ENCODE measurements at places on chromosomes 3 and 15. TPM values are rescaled to one million over a fixed set of nuclear protein-coding genes. Genes with fewer than 3 reads are reported as not detected.

DNA sequence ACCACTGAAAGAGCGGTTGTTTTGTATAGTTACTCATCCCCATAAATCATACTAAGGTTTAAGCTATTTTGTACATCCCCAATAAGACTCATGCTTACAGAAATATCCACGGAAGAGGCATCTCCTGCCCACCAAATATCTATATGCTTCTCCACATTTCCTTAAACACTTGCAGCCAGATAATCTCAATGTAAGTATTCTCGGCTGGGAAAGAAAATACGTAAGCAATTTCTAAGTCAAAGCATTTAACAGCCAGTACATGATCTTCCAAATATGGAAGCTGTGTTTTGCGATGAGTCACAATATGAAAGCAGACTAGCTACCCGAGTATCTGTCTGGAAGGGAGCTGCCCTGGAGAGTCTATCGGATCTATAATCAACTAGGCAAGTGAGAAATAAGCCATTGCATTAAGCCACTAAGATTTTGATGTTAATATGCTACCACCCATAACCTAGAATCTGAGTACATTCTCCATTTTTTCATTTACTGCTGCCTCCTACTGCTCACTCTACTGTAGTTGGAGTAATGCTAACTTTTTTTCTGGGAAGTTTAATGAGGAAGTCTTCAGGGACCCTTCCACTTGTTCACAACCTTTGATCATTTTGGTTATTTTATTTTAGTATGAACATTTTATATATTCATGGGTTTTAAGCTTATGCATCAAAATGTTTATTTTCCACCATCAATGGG is 26.9 kb upstream of the ZMAT3 start:
- H3K36me3 ChIP-seq, result no peaks in the 10 kb centered on the region
- no peaks in the 10 kb centered on the region for H3K4me1 ChIP-seq
- DNase-seq, result no peak
- H3K4me3 ChIP-seq, result no peak overlapping the region
- H3K27me3 ChIP-seq, result peaks cover 2% of the 10 kb centered on the region

DNA sequence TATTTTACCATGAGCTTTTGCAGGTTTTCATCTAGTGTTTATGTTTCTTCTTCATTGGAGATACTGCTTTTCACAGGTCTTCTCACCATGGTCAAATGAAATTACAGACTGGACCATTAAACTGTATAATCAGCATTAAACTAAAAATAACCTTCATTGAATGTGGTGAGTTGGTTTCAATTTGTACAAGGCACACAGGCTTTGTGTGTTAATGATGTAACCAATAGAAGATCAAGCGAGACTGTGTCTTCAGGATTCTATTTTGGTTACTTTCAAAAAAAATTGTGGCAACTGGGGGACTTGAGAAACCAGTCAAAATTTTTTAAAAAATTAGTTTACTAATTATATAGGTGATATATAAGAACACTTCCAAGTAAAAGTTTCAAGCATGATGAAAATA is 54.3 kb upstream of the GCSAM start:
- H3K4me1 ChIP-seq, result no peaks in the 10 kb centered on the region
- no peak overlapping the region for H3K27ac ChIP-seq
- H3K4me3 ChIP-seq, result no peak overlapping the region
- H3K36me3 ChIP-seq, result no peaks in the 10 kb centered on the region
- no peaks in the 10 kb centered on the region for H3K27me3 ChIP-seq

Gene PLA2G4B
- 11.1 TPM for total RNA-seq

DNA sequence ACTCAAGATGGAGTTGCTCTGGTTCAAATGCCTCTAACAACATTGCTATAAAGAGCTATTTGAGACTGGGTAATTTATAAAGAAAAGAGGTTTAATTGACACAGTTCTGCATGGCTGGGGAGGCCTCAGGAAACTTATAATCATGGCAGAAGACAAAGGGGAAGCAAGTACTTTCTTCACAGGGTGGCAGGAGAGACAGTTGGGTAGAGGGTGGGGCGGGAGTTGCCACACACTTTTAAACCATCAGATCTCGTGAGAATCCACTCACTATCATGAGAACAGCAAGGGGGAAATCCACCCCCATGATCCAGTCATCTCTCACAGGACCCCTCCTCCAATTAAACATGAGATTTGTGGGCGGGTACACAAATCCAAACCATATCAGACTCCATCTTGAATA is 30.7 kb downstream of the MAP2K5 start:
- no peak overlapping the region for H3K27ac ChIP-seq
- H3K36me3 ChIP-seq, result no peaks in the 10 kb centered on the region
- peaks cover 1% of the 10 kb centered on the region for H3K4me1 ChIP-seq
- no peaks in the 10 kb centered on the region for H3K27me3 ChIP-seq
- H3K4me3 ChIP-seq, result no peak overlapping the region
- DNase-seq, result no peak

Gene SLITRK3
- total RNA-seq, result 0.24 TPM

DNA sequence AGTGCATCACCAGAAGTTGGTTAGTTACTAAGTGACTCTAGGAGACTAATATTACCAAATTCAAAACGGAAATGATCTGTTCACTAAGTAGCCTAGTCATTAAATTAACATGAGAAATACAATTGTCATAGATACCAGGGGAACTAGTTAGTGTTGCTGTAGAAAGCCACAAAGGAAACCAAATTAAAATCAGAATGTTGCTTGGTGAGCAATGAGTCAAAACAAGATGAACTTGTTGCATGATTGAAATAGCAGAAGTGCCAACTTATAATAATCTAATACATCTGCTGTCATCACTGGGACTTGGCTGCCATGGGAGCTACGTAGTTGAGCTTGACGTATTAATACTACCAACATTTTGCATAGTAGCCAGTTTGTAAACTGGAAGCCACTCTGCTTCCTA is 458.1 kb downstream of the DIPK2A start:
- no peaks in the 10 kb centered on the region for H3K36me3 ChIP-seq
- no peaks in the 10 kb centered on the region for H3K4me1 ChIP-seq
- H3K27ac ChIP-seq, result no peak overlapping the region

DNA sequence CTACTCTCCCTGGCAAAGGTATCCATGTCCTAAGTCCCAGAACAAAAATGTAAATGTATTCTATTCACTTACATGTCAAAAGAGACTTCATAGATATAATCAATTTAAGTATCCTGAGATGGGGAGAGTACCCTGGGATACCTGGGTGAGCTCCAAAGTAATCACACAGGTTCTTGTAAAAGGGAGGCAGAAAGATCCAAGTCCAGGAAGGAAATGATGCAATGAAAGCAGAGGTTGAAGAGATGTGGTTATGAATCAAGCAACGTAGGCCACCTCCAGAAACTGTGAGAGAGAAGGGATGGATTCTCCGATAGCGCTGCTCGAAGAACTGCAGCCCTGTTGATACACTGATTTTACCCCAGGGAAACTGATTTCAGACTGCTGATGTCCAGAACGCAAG is 93.9 kb upstream of the VGLL3 start:
- no peaks in the 10 kb centered on the region for H3K27me3 ChIP-seq
- no peak overlapping the region for H3K4me3 ChIP-seq
- no peak for DNase-seq
- H3K4me1 ChIP-seq, result no peaks in the 10 kb centered on the region
- H3K36me3 ChIP-seq, result no peaks in the 10 kb centered on the region

- H3K27me3 ChIP-seq, result no peaks in the 10 kb centered on the region
- DNase-seq, result no peak
- no peak overlapping the region for H3K27ac ChIP-seq
- peaks cover 21% of the 10 kb centered on the region for H3K4me1 ChIP-seq
Measured at GRCh38 chr3:24168977-24169376, 223.9 kb downstream of the NR1D2 start.

GRCh38 chr3:17995769-17996168 is 253.3 kb upstream of the TBC1D5 start:
- no peaks in the 10 kb centered on the region for H3K4me1 ChIP-seq
- DNase-seq, result no peak
- H3K36me3 ChIP-seq, result no peaks in the 10 kb centered on the region
- H3K4me3 ChIP-seq, result no peak overlapping the region
- no peaks in the 10 kb centered on the region for H3K27me3 ChIP-seq
- no peak overlapping the region for H3K27ac ChIP-seq

- no peaks in the 10 kb centered on the region for H3K27me3 ChIP-seq
- no peaks in the 10 kb centered on the region for H3K36me3 ChIP-seq
- no peak for DNase-seq
- H3K4me1 ChIP-seq, result no peaks in the 10 kb centered on the region
Measured at GRCh38 chr3:173009410-173009809, 131.6 kb downstream of the SPATA16 start.

GRCh38 chr15:100803171-100803440 is 76.5 kb upstream of the ALDH1A3 start:
- no peaks in the 10 kb centered on the region for H3K4me1 ChIP-seq
- DNase-seq, result no peak
- H3K27me3 ChIP-seq, result no peaks in the 10 kb centered on the region
- H3K36me3 ChIP-seq, result no peaks in the 10 kb centered on the region
- H3K27ac ChIP-seq, result no peak overlapping the region

Gene ISLR
- 102 TPM for total RNA-seq

GRCh38 chr15:84878504-84878903 is 6.0 kb upstream of the SLC28A1 start:
- no peaks in the 10 kb centered on the region for H3K4me1 ChIP-seq
- no peaks in the 10 kb centered on the region for H3K36me3 ChIP-seq
- no peak overlapping the region for H3K4me3 ChIP-seq

Gene PDIA3
- 304 TPM for total RNA-seq

DNA sequence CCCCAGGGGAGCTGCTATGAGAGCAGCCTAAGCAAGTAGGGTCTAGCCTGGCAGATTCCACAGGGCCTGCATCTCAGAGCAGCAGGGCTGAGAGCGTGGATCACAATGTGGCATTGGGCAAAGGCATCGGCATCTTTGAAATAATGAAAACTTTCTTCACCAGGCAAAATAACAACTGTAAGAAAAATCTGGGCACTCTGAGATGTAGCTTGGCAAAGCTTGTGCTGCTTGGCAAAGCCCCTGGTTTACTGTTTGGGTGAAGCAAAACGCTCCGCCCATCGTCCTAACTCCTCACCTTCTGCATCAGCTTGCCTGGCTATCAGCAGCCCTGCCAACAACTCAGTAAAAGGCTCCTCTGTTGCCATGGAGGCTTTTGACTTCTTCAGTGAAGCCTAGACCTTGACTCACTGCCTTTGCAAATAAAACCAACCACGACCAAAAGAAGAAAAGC is 212.8 kb upstream of the EIF1B start:
- H3K27ac ChIP-seq, result no peak overlapping the region
- H3K4me3 ChIP-seq, result no peak overlapping the region
- no peaks in the 10 kb centered on the region for H3K36me3 ChIP-seq
- H3K4me1 ChIP-seq, result no peaks in the 10 kb centered on the region
- H3K27me3 ChIP-seq, result peaks cover under 1% of the 10 kb centered on the region
